Progenitor cell of endocrine pancreas (in vitro differentiated cells): ENCODE measurements at places on chromosomes 1 and 21. TPM values are rescaled to one million over a fixed set of nuclear protein-coding genes. Genes with fewer than 3 reads are reported as not detected.

DNA sequence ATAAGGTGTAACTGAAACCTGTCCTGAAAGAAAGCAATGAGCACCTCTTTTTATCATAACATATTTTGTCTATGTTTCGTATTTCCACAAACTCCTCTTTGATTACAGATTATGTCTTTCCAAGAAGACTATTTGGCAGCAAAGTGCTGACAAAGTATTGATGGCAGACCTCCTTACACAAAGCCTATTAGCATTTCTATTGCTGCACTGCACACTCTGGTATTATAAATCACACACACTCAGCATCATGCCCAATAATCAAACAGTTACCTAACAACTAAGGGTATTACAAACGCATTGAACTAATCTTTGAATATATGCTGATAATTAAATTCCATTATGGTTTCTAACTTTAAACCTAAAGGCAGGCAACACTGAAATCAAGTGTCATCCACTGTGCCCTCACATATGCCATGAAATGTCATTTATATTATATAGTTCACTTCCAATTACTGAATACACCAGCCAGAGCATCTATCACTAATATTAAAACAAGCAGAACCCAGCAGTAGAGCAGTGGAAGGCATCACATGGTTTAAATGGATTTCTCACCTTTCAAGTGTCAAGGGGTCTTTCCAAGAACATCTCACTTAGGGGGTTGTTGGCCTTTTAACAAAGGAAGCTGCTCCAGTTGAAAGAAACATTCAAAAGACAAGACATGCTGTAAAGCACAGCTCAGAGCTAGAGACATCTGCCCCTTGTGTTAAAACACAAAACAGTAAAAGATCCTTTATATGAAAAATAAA lies 239.1 kb downstream of the RERE start:
- H3K4me1 ChIP-seq: peaks cover 44% of the 10 kb centered on the region
- peaks cover 15% of the 10 kb centered on the region for H3K36me3 ChIP-seq
- H3K27ac ChIP-seq: peak overlapping the region; percentile 71
- H3K4me3 ChIP-seq: no peak overlapping the region
- H3K27me3 ChIP-seq: no peaks in the 10 kb centered on the region

Gene PLA2G2A
- 2.0 and 2.4 TPM in 2 replicates for total RNA-seq

DNA sequence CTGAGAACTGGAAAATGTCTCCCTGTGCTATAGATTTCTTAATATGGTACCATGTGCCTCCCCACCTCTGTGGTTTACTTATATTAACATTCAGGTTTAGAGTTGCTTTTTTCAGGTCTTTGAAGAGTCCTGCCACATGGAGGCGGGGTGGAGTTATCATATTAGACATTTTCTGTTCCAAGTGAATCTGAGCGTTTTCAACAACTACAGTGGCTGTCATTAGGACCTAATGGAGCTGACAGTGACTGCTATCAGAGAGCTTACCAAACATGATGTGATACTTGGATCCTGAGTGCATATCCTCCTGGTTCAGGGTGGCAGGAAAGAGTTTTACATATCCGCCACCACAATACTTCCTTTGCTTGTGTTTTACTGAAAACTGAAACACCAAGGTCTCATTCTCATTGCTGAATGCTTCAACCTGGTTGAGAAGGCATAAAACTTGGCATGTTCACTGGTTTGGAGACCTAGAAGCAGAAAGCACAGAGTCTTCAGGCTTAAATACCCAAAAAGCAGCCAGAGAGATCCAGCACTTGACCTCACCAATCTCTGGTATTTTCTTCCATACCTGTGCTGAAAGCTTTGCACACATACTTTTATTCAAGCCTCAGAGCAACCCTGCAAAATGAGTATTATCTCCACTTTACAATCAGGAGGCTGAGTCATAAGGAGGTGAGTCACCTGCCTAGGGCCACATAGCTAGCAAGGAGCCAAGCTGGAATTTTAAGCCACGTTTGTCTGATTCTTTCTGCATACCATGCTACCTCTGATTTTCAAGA lies 47.4 kb upstream of the OSBPL9 start:
- H3K27ac ChIP-seq: peak overlapping the region; percentile 73
- DNase-seq: no peak
- no peaks in the 10 kb centered on the region for H3K27me3 ChIP-seq
- H3K4me3 ChIP-seq: no peak overlapping the region
- H3K4me1 ChIP-seq: peaks cover 13% of the 10 kb centered on the region

- peaks cover 21% of the 10 kb centered on the region for H3K36me3 ChIP-seq
- no peak for DNase-seq
- no peaks in the 10 kb centered on the region for H3K27me3 ChIP-seq
- H3K4me3 ChIP-seq: no peak overlapping the region
- no peak overlapping the region for H3K27ac ChIP-seq
Observed at GRCh38 chr1:94901841-94902240, 25.1 kb downstream of the CNN3 start.

DNA sequence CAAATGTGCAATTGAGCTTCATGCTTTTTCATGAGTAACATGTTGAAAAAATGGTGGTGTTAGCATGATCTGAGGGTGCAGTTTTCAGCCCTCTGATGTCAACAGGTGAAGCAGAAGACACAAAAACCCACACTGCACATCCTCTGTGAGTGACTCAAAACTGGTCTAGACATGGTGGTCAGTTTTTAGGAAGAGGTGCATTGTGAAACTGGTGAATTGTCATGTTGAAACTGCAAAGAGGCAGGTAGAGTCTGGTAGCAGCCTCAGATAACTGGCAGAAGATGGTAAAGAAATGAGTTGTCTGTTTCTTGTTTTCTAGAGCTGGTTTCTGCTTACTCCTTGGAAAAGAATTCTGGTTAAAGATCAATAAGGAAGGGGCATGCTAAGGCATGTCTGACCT lies 97.3 kb upstream of the HMCN1 start:
- DNase-seq: no peak
- peaks cover 16% of the 10 kb centered on the region for H3K36me3 ChIP-seq
- no peak overlapping the region for H3K4me3 ChIP-seq
- peaks cover 18% of the 10 kb centered on the region for H3K4me1 ChIP-seq
- no peak overlapping the region for H3K27ac ChIP-seq

GRCh38 chr1:72412286-72412685 lies 129.9 kb upstream of the NEGR1 start:
- H3K27me3 ChIP-seq: no peaks in the 10 kb centered on the region
- no peak overlapping the region for H3K4me3 ChIP-seq
- no peak for DNase-seq
- H3K4me1 ChIP-seq: no peaks in the 10 kb centered on the region

Gene SERTAD4
- total RNA-seq: 1.1 and 1.8 TPM in 2 replicates

GRCh38 chr21:35861661-35862060 lies 198.7 kb downstream of the SETD4 start:
- no peak overlapping the region for H3K4me3 ChIP-seq
- peaks cover 24% of the 10 kb centered on the region for H3K27me3 ChIP-seq
- H3K27ac ChIP-seq: no peak overlapping the region
- DNase-seq: no peak

Gene TSPEAR
- not detected in 2 replicates for total RNA-seq

DNA sequence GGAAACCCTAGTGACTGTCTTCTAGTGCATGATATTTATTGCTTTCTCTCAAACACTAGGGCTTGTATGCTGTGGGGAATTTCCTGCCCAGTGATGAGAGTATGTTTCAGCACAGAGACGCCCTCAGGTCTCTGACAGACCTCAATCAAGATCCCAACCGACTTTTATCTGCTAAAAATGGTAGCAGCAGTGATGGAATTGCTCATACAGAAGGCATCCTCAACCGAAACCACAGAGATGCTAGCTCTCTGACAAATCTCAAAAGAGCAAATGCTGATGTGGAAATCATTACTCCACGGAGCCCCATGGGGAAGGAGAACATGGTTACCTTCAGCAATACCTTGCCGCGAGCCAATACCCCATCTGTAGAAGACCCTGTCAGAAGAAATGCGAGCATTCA lies 41.3 kb downstream of the PLPPR4 start:
- no peaks in the 10 kb centered on the region for H3K36me3 ChIP-seq
- no peak for DNase-seq
- no peaks in the 10 kb centered on the region for H3K4me1 ChIP-seq
- H3K27ac ChIP-seq: no peak overlapping the region
- no peak overlapping the region for H3K4me3 ChIP-seq

DNA sequence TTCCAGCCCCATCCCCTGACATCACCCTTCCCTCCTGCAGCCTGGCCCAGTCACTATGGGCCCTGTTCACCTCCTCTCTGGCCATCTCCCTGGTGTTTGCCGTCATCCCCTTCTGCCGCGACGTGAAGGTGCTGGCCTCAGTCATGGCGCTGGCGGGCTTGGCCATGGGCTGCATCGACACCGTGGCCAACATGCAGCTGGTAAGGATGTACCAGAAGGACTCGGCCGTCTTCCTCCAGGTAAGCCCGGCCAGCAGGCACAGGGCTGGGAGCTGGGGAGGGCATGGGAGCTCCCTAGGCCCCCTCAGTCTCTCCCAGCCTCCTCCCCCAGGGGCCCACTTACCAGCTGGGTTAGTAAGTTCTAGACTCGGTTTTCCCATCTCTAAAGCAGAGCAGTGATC lies 52.1 kb downstream of the ELK4 start:
- DNase-seq: no peak
- no peak overlapping the region for H3K4me3 ChIP-seq
- H3K4me1 ChIP-seq: peaks cover 1% of the 10 kb centered on the region
- H3K27me3 ChIP-seq: peaks cover 43% of the 10 kb centered on the region
- no peaks in the 10 kb centered on the region for H3K36me3 ChIP-seq
- H3K27ac ChIP-seq: no peak overlapping the region
